ENCODE measurements at places on chromosomes 7 and 10. TPM values are rescaled to one million over a fixed set of nuclear protein-coding genes. Genes with fewer than 3 reads are reported as not detected.

DNA sequence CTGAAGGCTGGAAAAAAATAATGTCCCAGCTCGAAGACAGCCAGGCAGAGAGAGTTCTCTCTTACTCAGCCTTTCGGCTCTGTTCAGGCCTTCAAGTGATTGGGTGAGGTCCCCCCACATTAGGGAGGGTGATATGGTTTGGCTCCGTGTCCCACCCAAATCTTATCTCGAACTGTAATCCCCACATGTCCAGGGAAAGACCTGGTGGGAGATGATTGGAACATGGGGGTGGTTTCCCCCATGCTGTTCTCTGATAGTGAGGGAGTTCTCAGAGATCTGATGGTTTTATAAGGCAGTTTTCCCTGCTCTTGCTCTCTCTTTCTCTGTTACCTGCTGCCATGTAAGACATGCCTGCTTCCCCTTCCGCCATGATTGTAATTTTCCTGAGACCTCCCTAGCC, 36.6 kb upstream of the LEP start:
- DNase-seq, result no peak

DNA sequence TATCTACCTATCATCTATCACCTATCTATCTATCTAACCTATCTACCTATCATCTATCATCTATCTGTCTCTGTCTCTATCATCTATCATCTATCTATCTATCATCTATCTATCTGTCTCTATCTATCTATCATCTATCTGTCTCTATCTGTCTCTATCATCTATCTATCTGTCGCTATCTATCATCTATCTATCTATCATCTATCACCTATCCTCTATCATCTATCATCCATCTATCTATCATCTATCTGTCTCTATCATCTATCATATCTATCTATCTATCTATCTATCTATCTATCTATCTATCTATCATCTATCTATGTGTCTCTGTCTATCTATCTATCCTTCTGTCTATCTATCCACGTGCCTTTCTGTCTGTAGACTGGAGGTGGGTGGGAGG, 59.5 kb upstream of the FAM20C start:
- DNase-seq, result no peak

- no peak for DNase-seq
Observed at GRCh38 chr10:119784340-119785067, 58.7 kb downstream of the INPP5F start.

GRCh38 chr10:121291823-121292222, 306.4 kb downstream of the FGFR2 start:
- DNase-seq, result no peak

DNA sequence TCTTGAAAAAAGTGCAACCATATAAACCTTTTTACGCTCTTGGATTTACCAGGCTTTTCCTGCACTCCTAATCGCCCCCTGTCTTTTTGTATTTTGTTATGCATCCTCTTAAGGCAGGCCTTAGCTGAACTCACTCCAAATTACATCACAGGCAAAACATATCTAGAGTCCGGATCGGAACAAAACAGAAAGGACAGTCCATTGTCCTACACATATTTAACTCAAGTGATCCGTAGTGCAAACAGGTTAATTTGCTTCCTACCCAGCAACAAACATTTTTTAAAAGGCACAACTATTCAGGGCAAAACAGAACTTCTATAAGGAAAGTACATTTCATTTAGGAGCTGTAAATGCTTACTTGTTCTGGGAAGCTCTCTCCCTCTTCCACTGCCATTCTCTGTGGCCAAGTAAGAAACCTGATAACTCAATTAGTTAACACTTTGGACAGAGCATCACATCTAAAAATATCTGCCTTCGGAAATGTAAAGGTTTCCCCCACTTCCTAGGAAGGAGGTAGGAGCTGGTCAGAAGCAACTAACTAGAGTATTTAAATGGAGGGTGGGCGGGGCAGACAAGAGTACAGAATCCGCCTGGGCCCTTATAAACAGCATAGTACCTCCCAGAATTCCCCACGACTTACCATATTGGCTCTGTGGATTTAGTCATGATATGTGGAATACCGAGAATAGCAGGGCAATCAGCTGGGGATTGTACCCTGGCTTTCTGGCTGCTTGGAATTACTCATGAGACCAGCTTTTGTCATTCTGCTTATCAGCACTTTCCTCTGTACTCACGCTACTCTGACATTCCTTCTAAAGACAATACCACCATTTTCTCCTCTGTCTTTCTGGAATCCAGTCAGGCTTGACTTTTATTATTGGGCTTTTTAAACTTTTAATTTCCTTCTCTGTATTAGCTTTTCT, 89.5 kb downstream of the ANK3 start:
- no peak for DNase-seq

GRCh38 chr10:86046845-86047460, 319.6 kb downstream of the GRID1 start:
- no peak for DNase-seq

DNA sequence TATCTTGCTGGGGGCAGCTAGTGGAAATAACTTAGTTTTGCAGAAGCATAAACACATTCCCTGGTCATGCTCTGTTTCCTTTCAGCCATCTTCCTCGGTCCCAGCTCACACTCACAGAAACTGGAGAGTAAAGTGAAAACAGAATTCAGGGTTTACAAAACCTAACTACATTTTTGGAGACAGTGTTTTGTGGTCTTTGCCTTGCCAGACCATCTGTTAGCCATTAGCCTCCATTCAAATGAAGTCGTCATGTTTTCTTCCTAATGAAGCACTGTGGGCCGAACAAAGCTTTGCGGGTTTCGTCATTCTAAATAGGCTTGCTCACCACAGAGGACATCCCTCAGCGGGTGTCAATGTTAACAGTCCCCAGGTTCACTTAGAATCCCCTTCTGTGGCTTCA, 214.6 kb upstream of the TMEM72 start:
- DNase-seq, result peak; percentile 91

GRCh38 chr7:104254696-104255095, 46.9 kb upstream of the ORC5 start:
- DNase-seq, result no peak

DNA sequence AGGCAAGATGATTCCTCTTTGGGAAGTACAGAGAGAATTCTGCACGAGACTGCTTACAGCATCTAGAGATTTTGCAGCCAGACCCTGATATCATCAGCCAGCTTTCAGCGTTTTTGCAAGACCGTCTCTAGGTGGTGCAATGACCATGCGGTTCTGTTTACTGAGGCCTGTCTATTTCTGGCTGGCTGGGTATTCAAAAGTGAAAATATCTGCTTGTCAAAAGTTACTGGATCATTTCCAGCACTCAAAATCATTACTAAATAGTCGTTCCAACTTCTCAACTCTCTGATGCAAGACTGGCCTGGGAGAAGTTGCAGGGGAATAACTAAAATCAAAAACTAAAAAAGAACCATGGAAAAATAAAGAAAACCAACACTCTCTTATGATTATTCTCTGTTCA, 240.1 kb downstream of the ELMO1 start:
- peak; percentile 33 for DNase-seq

DNA sequence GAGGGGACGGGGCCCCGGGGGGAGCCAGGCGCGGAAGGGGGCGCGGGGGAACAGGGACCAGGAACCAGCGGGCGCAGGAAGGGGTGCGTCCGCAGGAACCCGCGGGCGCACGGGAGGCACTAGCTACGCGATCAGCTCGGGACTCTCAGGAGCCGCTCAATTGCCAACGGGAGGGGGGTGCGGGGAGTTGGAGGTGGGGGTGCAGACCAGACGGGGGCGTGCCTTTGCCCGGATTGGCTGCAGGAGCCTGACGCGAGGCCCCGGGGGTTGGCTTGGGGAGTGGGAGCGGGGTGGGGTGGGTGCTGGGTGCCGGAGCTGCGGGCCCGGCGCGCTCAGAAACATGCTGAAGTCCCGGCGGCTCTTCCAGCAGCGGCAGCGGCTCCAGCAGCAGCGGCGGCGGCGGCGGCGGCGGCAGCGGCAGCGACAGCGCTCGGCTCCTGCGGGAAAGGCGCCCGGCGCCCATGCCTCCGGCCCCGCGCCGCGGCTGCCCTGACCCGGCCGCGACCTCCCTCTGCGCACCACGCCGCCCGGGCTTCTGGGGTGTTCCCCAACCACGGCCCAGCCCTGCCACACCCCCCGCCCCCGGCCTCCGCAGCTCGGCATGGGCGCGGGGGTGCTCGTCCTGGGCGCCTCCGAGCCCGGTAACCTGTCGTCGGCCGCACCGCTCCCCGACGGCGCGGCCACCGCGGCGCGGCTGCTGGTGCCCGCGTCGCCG, at the start of gene ADRB1:
TSS of gene ADRB1 (plus strand) at position 335 of the 715 bp plus-strand sequence. CDS start at position 602, 267 bp downstream.
- DNase-seq, result peak; percentile 54

DNA sequence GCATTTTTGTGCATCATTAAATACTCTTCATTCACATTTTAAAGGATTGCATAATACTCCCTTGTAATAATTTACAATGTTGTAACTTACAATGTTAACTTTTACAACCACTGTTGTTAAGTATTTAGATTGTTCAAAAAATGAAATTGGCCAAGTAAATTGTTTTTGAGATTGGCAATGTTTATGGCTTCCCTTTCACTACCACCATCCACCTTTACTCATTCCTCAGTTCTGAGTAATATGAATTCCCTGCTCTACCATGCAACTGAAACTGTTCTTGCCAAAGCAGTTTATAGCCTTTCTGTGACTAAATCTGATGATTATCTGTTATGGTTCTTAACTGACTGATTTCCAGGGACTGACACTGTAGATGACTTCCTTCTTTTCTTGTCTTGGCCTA, 80.5 kb upstream of the TMEM106B start:
- DNase-seq, result no peak

GRCh38 chr7:155398944-155399343, 59.0 kb upstream of the EN2 start:
- DNase-seq, result no peak

DNA sequence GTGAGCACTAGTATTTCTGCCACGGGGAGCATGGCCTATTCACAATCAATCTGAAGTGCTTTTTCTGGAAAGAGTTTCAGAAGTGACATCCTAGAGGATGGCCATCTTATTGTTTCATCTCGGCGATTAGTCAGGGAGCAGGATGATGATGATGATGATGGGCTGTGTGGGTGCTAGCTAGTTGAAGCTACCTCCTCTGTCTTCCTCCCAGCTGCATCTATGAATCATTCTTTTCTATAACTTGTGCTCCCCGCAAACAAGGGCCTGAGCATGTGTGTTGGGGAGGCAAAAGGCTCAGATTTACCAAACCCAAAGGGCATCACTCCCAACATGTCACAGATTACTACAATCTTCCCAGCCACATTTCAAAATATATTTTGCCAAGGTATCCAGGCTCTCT, 118.7 kb upstream of the LAMB4 start:
- no peak for DNase-seq

DNA sequence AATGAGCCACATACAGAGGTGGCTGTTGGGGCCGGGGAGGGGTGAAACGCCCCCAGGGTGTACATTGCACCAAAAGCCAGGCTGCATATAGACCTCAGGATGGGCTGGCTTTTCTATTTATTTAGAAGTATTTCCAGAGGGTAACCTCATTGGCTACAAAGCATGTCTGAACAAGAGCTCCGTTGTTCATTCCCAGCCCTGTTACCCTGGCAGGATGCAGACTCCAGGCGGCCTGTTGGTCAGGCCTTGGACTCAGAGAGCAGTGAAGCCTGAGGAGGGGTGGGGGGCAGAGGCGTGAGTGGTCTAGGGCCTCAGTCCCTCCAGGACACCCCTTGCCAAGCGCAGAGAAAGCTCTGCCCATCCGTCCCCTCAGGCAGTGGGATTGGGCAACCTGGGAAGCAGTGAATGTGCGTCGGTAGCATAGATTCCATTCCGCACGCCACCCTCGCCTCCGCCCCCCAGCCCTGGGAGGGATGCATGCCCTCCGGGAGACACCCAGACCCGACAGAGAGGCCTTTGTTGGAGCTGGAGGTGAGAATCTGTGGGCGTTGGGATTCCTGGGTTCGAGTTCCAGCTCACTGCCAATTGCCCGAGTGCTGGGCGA, 41.9 kb downstream of the TCF7L2 start:
- DNase-seq, result no peak

- DNase-seq, result no peak
Observed at GRCh38 chr7:110296321-110296720, 794.6 kb upstream of the LRRN3 start.

DNA sequence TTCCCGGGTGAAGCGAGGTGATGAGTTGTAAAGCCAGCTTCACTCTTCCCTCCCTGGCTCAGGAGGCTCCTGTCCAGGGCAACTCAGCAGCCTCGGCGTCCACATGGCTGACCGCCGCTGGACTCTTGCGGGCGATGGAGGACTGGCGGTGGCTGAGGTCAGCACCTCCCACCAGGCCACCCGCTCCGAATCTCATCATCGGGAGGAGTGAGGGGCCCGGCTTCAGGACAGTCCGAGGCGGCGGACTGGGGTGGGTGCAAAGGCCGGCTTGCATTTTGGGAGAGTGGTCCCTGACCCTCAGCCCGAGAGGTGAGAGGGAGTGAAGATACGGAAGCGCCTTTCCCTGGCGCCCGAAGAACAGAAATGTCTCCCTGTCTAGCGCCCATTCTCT, 759 bp downstream of the DNAJB12 start:
- DNase-seq, result peak; percentile 68

GRCh38 chr7:47970761-47971160, 8.7 kb downstream of the HUS1 start:
- no peak for DNase-seq

GRCh38 chr10:43574906-43575305, 490 bp upstream of the ZNF239 start:
- DNase-seq, result peak; percentile 3

DNA sequence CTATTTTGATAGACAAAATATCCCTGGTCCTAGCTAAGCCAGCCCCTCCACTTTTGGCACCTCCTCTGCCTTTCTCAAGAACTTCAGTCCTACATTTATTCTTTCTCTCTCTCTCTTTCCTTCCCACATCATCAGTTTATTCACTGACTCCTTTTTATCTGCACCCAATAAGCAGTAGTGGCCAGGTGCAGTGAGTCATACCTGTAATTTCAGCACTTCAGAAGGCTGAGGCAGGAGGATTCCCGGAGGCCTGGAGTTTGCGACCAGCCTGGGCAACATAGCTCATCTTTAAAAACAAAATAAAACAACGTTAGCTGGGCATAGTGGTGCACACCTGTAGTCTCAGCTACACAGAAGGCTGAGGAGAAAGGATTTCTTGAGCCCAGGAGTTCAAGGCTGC, 19.4 kb upstream of the NRP1 start:
- no peak for DNase-seq

ANKRD61 gene
- 0.24 TPM for polyA plus RNA-seq

CPA2 gene
- polyA plus RNA-seq, result not detected

NEBL gene
- polyA plus RNA-seq, result not detected

PCGF5 gene
- 26.7 TPM for polyA plus RNA-seq

RSPH10B2 gene
- polyA plus RNA-seq, result not detected

CLRN3 gene
- not detected for polyA plus RNA-seq

POU6F2 gene
- not detected for polyA plus RNA-seq

IL6 gene
- polyA plus RNA-seq, result 30.6 TPM

SORBS1 gene
- 1.3 TPM for polyA plus RNA-seq

DDC gene
- not detected for polyA plus RNA-seq

UPK3BL2 gene
- polyA plus RNA-seq, result 0.83 TPM

Measured in GM23248 (cell line).